ENCODE measurements at places on chromosomes 16 and 17. TPM values are rescaled to one million over a fixed set of nuclear protein-coding genes. Genes with fewer than 3 reads are reported as not detected.

The WNT9B gene
- not detected for total RNA-seq

The HOXB4 gene
- total RNA-seq: 3.5 TPM

The TNK1 gene
- 2.9 TPM for total RNA-seq

The KRTAP2-2 gene
- total RNA-seq: not detected

The TUBB3 gene
- total RNA-seq: 2.5 TPM

Measured in esophagus muscularis mucosa (tissue), 4 donors.